ENCODE measurements at places on chromosomes 2 and 18.

DNA sequence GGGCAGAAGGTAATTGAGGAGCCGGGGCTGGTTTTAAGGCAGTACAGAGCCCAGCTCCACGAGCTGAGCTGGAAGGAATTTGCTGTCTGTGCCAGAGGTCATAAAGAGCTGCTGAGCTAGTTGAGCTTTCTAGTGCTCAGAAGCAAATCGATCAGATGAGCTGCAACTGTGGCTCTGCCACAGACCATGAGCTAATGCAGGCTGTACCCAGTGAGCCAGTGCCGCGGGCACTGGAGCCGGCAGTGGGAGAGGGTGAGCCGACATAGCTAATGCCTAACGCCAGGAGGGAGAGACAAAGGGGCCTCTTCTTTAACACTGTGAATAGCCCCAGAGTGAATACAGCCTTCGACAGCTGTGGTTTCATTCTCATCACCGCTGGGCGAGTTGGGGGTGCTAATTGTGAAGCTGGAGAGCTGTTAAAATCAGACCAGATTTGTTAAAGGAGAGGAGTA is 410.1 kb upstream of the TCF4 start:
- peak; percentile 81 for DNase-seq

- DNase-seq: no peak
Observed at GRCh38 chr18:13440277-13441248, 222.0 kb downstream of the LDLRAD4 start.

- DNase-seq: no peak
Observed at GRCh38 chr2:239087046-239087710, 239.3 kb downstream of the TWIST2 start.

- DNase-seq: no peak
Observed at GRCh38 chr2:23524261-23524706, 139.3 kb downstream of the KLHL29 start.
